C1 segment of cervical spinal cord (tissue), 14 donors: ENCODE measurements at places on chromosomes 16 and 17.
A peak's percentile ranks its signal among the peaks of the same experiment; 100 is the strongest.

GRCh38 chr16:65104471-65104870, 17.4 kb downstream of the CDH11 start:
- DNase-seq = no peak

DNA sequence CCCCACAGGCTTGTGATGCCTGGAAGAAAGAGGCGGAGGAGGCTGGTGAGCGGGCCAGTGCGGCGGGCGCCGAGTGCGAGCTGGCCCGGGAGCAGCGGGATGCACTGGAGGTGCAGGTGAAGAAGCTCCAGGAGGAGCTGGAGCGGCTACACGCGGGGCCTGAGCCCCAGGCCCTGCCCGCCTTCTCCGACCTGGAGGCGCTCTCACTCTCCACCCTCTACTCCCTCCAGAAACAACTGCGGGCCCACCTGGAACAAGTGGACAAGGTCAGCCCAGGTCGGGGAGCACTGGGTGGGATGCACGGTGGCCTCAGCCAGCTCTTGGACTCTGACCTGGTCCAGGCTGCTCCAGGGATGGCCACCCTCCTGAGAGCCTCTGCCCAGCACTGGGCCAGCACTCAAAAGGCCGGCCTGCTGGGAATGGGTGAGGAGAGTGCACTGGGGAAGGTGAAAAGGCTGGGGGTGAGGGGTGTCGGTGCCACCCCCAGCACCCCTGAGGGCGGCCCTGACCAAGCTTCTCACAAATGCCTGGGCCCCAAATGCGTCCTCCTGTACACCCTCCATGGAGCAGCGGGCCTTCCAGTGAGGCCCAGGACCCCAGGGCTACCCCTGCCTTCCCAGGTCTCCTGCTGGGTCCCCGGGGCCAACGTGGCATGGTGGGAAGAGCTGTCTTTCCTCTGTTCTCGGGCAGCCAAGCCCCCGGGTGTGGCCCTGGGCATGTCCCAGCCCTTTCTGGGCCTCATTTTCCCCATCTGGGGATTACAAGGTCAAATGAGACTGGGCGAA, 20.8 kb downstream of the UNC13D start:
- no peak for DNase-seq

- no peak for DNase-seq
These were observed 7.1 kb downstream of the ENGASE start for GRCh38 chr17:79081571-79082276.

DNA sequence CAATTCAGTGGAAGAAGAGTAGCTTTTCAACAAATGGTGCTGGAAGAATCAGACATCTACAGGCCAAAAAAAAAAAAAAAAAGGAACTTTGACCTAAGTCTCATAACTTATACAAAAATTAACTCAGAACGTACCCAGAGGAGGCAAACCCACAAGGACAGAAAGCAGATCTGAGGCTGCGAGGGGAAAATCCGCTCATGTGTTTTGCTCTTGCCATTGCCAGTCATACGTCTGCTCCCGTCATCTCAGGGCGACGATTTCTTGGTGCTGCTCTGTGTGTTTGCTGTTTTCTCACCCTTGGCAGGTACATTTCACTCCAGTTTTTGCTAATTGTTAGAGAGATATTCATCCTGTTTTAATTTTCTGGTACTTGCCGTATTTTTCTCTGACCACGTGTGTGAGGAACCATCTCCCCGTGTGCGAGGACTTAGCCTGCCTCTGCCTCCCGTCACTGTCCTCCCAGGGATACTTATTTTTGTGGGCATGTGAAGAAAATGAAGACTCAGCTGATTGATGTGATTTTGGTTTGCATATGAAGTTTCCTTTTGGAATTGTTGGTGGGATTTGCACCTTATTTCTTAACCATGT, 33.4 kb upstream of the ACSF3 start:
- DNase-seq = no peak

- no peak for DNase-seq
These were observed 77.8 kb upstream of the NOL11 start for GRCh38 chr17:67639979-67640378.

- no peak for DNase-seq
These were observed 131.0 kb upstream of the NUDT7 start for GRCh38 chr16:77591347-77591746.

DNA sequence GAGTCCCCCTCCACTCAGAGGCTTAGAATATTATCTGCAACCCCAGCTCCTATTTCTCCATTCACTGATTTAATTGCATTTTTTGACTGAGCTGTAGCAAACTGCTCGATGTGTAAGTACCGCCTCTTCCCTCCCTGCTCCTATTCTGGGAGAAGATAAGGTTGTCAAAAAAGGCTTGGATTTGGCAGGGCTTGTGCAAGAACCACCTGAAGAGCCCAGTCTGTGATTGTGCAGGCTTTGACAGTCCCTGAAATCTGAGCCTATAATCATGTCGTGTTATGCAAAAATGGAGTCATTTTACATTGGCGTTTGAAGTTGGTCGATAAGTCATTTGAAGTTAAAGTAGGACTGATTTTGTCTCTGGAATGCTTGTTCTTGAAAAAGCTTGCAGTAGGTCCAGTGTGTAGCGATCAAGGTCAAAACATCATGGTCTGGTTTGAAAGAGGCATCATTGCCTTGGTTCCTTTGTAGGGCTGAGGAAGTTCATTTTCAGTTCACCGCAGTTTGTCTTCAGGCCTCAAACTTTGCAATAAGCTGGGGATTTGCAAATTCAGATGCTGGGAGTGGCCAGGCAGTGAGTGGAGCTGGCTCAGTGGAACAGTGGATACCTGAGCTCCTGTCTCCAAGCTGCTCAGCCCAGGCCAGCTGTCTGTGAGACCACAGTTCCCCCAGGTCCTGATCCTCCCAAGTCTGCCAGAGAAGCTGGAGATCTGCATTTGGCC, 68.8 kb downstream of the KATNIP start:
- no peak for DNase-seq

GRCh38 chr16:86848821-86849220, 270.5 kb downstream of the FOXL1 start:
- DNase-seq = no peak

- no peak for DNase-seq
These were observed 39.2 kb downstream of the ZNF778 start for GRCh38 chr16:89256651-89257254.

GRCh38 chr17:69565447-69565846, 150.9 kb downstream of the MAP2K6 start:
- no peak for DNase-seq

DNA sequence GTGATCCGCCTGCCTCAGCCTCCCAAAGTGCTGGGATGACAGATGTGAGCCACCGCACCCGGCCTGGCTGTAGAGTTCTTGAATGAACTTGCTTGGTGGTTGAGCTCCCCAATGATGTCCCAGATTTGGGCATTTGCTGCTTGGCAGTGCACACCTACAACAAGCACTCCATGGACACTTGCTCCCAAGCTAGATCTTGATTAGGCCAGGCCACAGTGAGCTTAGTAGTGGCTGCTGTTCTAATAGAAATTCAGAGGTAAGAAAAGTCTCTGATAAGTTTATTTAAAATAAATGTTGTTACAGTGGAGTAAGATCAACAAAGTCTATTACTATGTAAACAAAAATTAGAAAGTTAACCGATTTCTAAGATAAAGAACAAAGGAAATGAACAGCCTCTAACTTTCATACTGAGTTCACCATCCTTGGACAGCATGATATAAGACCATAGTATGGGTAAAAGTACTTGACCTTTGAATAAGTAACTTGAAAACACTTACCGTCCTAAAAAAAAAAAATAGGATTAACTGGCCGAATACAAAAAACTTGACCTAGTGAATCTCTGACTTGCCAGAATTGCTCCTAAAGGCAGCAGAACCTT, 951 bp downstream of the TMED6 start:
- DNase-seq = no peak

DNA sequence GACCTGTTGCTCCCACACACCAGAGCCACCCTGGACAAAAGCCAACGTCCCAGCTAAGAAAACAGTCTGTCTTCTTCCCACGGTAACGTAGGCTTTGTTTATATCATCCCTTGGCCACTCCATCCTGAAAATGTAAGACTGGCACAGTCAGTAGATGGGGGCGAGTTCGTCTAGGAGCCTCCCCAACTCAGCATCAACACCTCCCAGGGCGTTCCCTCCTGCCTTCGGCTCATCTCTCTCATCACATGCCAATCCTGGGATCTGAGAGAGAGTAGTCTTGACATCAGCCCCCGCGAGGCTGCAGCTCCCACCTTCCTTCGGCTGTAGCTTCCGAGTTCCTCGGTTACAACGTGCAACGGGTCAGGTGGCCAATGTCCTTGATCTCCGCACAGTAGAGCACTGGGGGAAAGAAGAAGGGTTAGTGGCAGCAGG, 894 bp downstream of the RNF227 start:
- no peak for DNase-seq

DNA sequence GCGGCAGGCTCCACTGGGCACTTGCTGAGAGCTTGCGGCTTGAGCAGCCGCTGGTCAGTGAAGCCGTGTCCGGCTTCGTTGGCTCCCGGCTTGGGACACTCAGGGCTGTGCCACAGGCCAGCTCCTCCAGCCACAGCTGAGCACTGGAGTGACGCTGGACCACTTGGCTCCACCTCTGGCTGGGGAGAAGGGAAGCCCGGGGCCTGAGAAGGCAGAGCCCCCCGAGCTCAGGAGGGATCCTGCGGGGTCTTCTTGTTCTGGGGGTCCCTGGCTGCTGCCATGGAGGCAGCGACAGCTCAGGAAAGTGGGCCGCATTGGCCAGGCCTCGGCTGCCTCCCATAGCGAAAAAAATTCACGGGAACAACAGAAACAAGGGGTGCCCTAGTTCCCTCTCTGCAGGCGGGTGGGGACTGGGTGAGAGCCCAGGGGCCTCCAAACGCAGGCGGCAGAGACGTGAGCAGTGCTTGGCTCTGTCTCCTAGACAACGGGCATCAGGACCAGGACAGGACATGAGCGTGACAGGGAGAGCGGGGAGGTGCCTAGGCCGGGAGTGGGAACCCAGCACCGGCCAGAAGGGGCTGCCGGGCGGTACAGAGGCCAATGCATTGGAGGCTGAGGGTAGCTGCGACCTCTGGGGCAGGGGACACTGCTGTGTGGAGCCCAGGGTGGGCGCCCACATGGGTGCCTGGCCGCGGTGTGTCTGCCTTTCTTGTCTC, 37.7 kb downstream of the SLC7A5 start:
- no peak for DNase-seq

- no peak for DNase-seq
These were observed 15.3 kb downstream of the KLHL36 start for GRCh38 chr16:84663433-84664101.

GRCh38 chr16:4692460-4693295, 684 bp upstream of the NUDT16L1 start:
- DNase-seq = no peak

GRCh38 chr17:68542698-68543463, 30.7 kb downstream of the PRKAR1A start:
- DNase-seq = no peak

DNA sequence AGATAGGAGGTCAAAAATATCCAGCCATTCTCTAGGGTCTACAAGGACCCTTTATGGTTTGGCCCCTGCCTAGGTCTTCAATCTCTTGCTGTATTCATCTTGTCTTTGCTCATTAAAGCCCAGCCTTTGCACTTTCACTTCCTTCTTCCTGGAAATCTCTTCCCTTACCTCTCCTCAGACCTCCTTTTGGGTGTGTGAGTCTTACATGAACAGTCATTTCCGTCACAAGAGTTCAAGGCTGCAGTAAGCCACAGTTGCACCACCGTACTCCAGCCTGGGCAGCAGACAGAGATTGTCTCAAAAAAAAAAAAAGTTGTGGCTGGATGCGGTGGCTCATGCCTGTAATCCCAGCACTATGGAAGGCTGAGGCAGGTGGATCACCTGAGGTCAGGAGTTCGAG, 6.0 kb upstream of the ATP1B2 start:
- DNase-seq = no peak

GRCh38 chr16:24943471-24943870, 71.7 kb downstream of the ARHGAP17 start:
- no peak for DNase-seq

GRCh38 chr17:38729886-38730525, at the start of gene CISD3:
CISD3 (plus strand) TSS chr17:38730341; CDS start chr17:38730359, 18 bp downstream.
- DNase-seq = peak; percentile 61

- no peak for DNase-seq
These were observed 22.7 kb downstream of the FTO start for GRCh38 chr16:53726625-53727024.

- no peak for DNase-seq
These were observed 58.2 kb upstream of the HAPSTR1 start for GRCh38 chr16:9033125-9033830.

GRCh38 chr17:45812102-45812501, 28.0 kb downstream of the CRHR1 start:
- DNase-seq = no peak

DNA sequence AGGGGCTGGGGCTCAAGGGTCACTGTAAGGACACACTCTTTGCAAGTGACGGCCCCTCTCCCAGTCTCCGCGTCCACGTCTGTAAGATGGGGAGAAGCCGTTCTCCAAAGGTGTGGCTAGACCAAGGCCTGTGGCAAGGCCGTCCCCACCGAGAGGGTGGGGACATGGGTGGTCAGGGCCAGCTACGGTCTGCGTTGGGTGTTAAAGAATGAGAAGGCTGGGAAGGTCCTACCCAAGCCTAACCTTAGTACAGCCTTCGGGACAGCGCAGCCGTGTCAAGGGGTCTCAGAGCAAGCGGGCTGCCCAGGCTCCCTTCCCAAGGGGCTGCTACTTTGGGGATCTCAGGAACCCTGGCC, 1.9 kb downstream of the C1QTNF8 start:
- DNase-seq = no peak

GRCh38 chr16:1857433-1858097, 14.4 kb downstream of the MEIOB start:
- no peak for DNase-seq
